ENCODE measurements at places on chromosomes 3 and 15.

DNA sequence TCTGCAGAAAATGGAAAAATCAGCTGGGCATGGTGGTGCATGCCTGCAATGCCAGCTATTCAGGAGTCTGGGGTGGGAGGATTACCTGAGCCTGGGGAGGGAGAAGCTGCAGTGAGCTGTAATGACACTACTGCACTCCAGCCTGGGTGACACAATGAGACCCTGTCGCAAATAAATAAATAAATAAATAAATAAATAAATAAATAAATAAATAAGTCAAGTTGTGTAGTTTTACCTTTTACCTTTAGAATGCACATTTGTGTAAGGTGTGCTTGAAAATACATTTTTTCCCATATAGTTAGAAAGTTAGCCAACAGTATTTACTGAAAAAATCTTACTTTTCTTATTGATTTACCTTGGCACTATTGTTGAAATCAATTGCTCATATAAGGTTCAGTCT lies 515.6 kb downstream of the NAALADL2 start:
- no peak for DNase-seq

DNA sequence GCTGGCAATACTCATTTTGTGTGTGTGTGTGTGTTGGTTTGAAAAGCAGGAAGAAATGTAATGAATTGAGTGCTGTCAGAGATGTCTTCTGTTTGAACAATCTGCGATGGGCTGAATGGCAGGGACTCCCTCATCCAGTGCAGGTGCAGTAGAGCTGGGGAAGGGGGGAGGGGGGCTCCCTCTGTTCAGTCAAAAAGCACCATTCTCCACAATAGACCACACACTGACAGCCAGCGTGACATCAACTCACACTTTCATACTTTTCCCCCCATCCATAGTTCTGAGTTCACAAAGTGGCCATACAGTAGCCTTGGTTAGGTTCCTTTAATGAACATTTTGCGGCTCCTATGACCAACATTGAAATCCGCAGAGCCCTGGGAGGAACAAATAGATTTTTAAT lies 10.4 kb downstream of the SOX2 start:
- no peak for DNase-seq

DNA sequence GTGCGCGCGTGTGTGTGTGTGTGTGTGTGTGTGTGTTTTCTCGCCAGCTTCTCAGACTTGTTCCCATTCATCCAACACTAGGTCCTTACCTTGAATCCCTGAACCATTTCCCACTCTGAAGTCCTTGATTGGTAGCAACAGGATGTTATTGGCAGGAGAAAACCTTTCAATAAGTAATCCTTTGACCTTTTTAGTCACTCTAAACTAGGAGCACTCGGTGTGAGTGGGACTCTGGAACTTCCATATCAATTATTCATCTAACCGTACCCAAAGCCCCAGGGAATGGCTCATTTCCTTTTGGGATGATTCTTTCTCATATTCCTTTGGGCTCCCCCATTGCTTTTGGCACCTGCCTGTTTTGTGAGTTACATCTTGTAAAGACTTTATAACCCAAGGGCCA lies 140.2 kb upstream of the SPRED1 start:
- no peak for DNase-seq

DNA sequence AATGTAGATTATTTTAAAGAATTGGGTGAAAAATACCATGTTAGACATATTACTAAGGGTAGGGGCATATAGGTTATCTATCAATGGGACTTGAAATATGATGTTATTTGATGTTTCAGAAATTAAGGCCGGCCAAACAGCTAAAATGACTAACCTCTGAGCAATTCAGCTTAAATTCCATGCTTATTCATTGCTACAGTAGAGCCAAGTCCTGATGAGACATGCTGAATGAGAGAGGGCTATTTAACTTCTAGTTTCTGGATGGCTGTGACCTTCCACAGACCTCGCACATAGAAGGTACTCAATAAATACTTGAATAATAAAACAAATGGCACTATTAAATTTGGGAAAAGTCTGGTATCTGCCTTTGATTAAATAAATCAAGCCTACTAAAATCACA lies 175.6 kb upstream of the WNT5A start:
- DNase-seq, result no peak

- no peak for DNase-seq
These were observed 51.6 kb downstream of the QTRT2 start for GRCh38 chr3:114108137-114108536.

DNA sequence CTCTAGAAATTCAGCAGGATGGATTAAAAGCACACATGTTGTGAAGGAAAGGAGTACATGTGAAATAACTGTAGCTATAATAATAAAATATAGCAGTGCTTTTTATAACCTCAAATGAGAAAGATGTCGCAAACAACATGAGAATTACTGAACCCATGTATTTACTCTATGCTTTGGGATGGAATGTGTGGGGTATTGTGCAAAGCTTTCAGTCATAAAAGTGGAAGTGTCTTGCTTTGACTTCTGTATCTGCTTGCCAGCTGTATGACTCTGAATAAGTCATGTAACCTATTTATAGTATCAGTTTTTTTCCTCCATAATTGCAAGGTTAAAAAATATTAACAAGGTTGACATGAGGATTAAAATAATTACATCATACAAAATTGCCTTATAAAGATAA lies 519.3 kb upstream of the CADM2 start:
- DNase-seq, result no peak

DNA sequence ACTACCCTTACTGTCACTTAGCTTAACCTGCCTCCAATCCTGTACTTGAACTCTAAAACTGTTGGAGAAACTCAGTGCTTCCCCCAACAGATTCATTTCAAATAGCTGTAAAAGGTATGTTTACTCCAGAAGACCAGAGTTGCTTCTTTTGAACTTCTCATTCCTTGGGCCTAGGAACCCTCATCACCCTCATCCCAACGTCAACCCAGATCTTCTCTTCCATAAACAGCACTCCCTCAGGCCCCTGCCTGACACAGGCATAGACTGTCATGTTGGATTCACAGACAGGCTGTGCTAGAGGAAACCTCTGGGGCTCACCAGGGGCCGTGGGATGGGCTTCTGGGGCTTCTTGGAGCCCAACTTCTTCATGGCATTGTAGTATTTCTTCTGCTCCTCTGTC lies 57.5 kb upstream of the SCN5A start:
- no peak for DNase-seq

- DNase-seq, result no peak
These were observed 781 bp upstream of the DAG1 start for GRCh38 chr3:49469037-49469935.

Data from stimulated activated CD8-positive, alpha-beta memory T cell treated with anti-CD3 and anti-CD28 coated beads, Interleukin-4, amount 100 ng/mL, for 1 hour (primary cell).